ENCODE measurements at places on chromosomes 16 and 17.

- DNase-seq = no peak
Measured at GRCh38 chr17:72624226-72624625, 468.3 kb downstream of the SLC39A11 start.

GRCh38 chr16:64615630-64616280 is 506.1 kb downstream of the CDH11 start:
- no peak for DNase-seq

DNA sequence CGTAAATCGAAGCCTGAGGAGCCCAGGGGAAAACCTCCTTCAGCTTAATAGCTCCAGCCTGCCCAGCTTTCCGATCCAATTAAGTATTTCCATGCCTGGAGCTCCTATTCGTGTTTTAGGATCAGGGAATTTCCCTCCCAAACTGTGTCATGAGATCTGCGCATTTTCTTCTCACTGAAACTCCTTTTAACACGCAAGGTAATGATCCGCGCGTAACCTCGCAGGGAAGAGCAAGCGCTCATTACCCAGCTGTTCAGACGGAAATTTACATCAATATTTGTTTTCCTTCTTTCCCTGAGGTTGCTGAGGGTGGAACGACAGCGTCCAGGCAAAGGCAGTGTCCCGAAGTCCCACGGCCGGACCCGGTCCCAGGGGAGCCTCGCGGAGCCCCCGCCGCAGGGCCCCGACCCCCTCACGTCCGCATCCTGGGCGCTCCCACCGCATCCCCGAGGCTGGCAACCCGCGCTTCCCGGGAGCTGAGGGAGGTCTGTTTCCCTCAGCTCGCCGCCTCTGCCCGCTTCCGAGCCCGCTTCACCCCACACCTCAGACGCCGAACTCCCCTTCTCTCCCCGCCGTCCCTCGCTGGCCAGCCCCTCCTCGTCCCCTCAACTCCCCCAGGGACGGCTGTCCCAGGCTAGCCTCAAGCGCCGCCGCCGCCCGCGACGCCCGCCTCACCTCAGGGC is 415 bp downstream of the ABCA5 start:
- no peak for DNase-seq

- no peak for DNase-seq
Measured at GRCh38 chr16:53817117-53817755, 113.3 kb downstream of the FTO start.

DNA sequence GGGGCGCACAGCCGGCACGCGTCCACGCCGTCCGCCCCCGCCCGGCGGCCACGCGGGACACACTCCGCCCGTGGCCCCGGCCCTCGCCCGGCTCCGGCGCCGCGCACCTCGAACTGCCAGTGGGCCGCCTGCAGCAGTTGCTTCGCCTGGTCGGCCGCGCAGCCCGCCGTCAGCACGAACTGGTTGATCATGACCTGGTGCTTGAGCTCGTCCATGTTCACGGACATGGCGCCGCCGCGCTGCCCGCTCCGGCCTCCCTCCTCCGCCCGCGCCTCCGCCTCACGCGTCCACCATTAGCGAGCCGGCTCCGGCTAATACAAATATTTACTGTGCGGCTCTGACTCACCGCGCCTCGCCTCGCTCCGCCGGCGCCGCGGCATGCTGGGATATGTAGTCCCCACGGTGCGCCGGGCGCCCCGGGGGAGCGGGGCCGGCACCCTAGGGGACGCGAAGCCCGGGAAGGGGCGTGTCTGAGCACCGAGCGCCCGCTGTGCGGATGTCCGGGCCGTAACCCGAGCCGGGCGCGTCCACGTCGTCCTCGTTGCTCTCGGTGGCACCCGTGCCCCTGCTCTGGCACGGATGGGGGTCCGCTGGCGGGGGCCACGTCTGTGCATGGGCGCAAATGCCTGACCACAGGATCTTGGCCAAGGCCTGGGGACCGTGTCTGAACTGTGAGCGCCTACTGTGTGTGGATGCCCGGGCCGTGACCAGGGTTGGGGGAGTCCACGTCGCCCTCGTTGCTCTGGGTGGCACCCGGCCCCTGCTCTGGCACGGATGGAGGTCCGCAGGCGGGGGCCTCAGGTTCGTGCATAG is at the start of gene UBALD1:
TSS of gene UBALD1 (minus strand) at position 318 of the 813 bp plus-strand sequence. CDS start at position 227, 91 bp downstream.
- peak; percentile 54 for DNase-seq

- no peak for DNase-seq
Measured at GRCh38 chr16:48091117-48091516, 64.7 kb downstream of the ABCC12 start.

GRCh38 chr16:46980926-46981325 is 7.5 kb upstream of the DNAJA2 start:
- no peak for DNase-seq

DNA sequence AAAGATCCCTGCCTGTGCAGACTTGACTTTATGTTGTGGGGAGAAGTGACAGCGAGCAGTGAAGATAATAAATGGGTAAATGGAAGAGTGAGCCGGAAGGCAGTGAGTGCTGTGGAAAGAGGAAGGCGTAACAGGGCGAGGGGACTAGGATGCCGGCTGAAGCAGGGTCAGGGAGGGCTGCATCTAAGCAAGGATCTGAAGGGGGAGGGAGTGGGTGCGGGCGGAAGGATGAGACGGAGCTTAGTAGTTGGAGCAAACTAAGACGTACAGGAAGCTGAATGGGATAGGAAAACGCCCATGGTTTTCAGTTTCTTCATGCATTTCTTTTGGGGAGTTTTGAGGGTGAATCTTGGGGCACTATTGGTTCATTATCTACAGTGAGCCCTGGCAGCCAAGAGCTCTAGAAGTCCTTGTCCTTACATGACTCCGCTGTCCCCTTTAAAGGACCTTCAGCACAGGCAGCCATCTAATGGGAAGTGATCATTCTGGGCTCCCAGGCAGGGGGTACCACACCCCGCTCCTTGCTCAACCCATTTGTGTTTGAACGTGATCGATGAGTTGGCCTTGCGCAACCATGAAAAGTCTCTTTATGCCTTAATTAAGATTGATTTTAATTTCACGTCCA is 10.4 kb upstream of the NAT9 start:
- no peak for DNase-seq

DNA sequence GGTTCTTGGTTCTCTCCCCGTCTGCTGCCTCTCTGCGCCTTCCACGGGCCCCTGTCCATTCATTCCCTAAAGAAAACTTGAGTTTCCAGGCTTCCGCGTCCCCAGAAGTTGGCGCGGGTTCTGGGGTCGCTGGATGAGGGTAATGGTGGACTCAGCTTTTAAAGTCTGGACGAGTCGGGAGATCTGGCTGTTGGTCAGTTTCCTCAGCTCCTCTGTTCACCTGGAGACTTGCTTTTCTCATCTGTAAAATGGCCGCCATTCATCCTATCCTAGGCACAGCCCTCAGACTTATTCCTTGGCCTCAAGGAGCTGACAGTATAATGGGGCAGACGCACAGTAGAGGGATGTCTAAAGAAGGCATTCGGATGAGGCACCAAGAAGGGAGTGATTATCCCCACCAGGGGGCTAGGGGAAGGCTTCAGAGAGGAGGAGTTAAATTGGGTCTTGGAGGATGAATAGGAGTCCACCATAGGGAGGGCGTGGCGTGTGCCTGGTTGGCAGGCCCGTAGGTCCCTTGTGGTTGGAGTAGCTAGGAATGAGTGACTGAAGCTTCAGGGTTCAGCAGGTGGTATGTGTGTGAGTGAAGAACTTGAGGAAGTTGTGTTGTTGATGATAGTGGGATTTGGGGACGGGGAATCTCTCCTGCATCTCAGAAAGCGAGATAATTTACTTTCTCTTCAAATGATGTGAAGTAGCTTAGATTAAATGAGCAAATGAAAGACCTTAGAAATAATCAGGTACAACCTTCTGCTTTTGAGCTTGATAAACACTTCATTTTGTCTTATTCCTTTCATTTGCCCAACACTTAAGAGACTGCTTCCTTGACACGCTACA is 652 bp downstream of the VPS35L start:
- DNase-seq = no peak

DNA sequence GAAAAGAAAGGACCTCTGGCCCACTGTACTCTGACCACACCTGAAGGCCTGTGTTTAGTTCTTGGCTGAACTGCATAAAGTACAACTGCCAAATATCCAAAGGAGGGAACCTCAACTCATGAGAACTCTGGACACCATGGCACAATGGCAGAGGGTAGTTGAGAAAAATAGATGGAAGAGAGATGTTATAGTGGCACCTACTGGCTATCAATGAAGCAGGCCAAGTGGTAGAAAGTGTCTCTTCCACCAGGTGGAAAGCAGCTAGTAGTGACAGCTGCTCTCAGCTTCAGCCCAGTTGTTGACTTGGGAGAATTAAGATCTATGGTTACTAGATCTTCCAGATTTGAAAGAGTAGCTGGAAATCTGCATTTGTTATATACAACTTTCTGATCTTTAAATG is 3.2 kb downstream of the MED31 start:
- DNase-seq = no peak
